ENCODE measurements at places on chromosomes 12 and 14.

DNA sequence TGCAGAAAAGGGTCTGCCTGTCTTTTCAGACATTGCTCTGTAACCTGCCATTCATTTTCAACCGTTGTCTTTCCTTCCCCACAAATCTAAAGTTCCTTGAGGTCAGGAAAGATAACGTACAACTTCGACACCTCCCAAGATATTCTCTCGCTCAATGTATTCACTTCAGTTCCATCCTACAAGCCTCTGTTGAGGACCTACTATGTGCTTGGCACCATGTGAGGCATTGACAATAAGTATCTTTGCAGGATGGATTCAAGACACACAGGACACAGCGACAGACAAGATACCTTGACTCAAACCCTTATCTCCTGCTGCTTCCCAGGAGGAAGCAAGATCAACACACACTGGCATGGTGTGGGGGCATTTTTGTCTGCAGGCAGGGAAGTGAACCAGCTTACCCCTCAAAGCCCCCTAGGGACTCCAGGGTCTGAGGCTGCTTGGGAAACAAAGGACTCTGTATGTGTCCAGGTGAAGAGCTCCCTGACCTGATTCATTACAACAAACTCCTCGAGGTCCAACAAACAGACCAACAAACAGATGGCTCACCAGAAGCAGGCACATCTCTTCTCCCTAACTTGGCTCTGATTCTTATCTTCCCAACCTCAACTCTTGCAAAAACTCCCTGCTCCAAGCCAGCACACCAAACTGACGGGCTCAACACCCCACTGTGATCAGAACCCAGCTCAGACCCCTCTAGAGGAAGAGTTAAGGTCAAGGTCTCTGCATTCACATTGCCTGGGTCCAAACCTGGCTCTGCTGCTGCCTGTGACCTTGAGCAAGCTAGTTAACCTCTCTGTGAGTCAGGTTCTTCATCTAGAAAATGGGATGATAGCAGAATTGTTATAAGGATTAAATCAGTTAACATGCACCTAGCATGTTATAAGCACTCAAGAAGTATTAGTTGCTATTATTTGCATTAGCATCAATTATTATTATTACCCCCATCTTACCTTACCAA, 6.3 kb downstream of the NUAK1 start:
- DNase-seq: no peak

GRCh38 chr14:64942531-64943111, at the start of gene GPX2:
Gene GPX2 (minus strand): TSS chr14:64942745. CDS start chr14:64942726, 19 bp downstream.
- no peak for DNase-seq

DNA sequence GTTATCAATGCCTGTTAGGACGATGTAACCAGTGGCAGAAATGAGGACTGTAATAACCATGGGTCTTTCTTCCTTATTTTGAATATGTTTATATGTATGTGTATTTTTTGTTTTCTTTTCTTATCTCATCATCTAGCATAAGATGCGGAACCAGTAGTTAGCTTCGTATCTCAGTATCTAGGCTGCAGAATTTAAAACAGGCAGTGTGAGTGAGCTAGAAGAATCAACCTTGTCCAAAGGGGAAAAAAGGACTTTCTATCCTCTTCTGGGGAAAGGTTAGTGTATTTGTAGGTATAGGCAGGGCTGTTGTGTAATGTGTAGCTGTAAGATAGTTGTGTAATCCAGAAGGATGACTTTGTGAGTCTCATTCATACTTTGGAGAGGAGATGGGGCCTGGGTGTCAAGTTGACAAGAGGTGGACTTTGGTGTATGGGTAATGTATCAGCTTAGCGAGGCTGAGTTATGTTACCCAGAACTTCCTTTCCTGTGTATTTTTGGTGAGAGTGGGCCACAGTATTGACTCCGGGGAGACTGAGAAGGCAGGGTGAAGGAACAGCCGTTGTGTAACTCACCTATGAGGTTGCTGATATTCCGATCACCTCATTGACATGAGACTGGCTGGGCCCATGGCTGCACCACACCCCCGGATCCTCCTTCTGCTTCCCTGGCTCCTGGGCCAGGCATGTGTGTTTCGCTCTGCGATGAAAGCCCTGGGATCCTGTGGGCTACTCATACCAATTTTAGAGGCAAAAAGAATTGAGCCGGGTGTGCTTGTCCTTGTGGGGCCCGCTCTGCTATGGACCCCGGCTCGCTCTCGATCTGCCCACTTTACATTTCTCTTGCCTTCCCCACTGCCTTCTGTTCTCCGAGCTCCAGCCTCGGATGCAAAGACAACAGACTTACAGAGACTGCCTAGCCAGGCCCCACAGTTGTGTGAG, 24.3 kb downstream of the DLK1 start:
- DNase-seq: no peak

- no peak for DNase-seq
Observed at GRCh38 chr12:71799106-71799505, 40.5 kb upstream of the TBC1D15 start.

GRCh38 chr12:71938728-71939385, at the start of gene TPH2:
Gene TPH2 (plus strand): TSS chr12:71938845. CDS start chr12:71938987, 142 bp downstream.
- peak; percentile 32 for DNase-seq

GRCh38 chr12:53825246-53826081, 73.7 kb upstream of the CISTR start:
- no peak for DNase-seq

- peak; percentile 57 for DNase-seq
Observed at GRCh38 chr14:54908190-54908589, 5.6 kb upstream of the GCH1 start.

DNA sequence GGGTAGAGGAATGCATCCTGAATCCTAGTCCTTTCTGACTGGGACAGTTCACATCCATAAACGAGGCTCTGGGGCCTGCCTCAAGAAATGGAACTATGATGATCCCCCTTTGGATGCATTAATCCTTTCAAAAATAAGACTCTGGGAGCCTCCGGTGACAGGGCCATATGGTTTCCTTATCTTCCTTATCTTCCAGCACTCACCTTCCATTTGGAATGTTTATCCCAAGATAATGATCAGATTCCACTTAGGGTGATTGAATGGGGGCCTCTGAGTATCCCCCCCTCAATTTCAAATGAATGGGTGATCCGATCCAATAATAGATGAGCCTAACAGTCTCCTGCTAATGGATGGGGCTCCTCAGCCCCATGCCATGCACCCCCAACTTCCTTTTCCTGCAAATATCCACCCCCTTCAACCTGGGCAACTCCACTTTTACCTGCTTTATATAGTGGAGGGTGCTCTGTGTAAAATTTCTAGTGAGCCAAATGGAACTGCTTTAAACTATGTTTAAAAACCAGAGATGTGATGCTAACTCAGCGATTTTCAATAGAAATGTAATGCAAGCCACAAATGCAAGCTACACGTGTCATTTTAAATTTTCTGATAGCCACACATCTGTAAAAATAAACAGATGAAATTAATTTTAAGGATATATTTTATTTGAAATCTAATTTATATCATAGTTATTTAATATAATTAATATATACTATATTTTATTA, 157.8 kb downstream of the ZFP36L1 start:
- DNase-seq: no peak

- DNase-seq: no peak
Observed at GRCh38 chr12:98408681-98409080, 106.7 kb upstream of the TMPO start.

- DNase-seq: no peak
Observed at GRCh38 chr14:101227611-101228594, 324.4 kb upstream of the RTL1 start.

DNA sequence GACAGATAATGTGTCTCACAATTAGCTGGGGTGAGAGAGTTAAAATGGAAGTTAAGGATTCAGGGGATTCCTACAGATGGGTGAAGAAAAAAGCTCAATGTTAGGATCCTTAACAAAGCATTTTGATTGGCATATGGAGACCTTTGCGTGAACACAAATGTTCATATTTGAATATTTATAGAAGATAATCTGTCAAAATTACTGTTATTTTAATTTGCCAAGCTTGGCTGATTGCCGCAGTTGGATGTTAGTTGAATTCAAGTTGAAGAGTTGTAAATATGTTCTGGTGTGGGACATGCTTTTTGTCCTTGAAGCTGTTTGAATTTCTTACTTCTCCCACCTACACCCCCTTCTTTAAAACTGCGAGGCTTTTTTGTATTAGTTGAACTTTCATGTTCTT, 91.2 kb downstream of the FUT8 start:
- DNase-seq: no peak

GRCh38 chr12:52534482-52534881, 14.3 kb upstream of the KRT5 start:
- no peak for DNase-seq

DNA sequence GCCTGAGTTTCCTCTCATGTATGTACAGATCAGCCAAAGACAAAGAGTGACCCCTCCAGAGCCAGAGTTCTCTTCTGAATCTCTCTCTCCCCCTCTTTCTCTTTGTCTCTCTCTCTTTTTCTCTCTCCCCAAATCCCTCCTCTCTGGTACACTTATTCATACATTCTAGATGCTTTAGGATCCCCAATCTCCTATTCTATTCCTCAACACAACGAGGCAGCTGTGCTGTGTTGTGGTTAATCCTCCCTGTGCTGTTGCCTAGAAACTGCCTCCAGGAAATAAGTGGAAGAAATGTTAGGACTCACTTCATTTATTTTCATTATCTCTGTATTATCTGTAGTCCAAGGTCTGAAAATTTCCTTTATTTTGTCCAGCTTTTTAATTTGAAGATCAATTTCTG, 350.5 kb upstream of the OR4E1 start:
- DNase-seq: no peak

DNA sequence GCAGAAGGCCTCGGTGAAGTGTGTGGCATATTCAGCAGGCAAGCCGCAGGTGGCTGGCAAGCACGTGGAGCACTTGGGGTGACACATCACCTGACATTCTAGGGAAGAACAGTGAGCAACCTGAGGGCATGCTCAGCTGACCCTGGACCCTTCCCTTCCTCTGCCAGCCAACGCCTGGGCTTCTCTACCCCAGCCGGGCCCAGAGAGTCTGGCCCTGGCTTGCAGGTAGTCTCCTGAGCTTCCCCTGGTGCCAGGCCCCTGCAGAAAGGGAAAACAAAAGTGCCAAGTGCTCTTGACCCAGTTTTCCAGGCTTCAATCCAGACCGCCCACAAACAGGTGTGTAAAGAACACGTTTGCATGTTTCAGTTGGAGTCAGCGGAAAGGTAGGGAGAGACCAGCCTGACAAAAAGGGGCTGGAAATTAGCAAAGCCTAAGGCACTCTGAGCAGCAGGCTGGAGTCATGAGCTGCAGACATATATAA, 45.7 kb downstream of the PRKAB1 start:
- DNase-seq: no peak

DNA sequence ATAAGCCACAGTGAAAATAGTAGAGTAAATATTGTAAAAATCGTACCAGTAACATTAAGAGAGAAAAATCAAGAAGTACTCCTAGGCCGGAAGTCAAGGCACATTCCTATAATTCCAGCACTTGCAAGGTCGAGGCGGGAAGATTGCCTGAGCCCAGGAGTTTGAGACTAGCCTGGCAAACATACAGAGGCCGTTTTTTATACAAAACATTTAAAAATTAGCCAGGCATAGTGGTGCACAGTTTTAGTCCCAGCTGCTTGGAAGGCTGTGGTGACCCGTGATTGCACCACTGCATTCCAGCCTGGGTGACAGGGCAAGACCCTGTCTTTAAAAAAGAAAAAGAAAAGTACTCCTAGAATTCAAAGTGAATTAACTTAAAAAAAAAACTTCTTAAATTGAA, 341.8 kb downstream of the C12orf50 start:
- DNase-seq: no peak

GRCh38 chr14:34012978-34013720, 62.3 kb upstream of the EGLN3 start:
- no peak for DNase-seq

- DNase-seq: no peak
Observed at GRCh38 chr14:29955087-29955486, 27.4 kb upstream of the PRKD1 start.

- DNase-seq: no peak
Observed at GRCh38 chr12:57868851-57869268, 22.3 kb upstream of the CTDSP2 start.

- no peak for DNase-seq
Observed at GRCh38 chr12:124509676-124510300, 57.6 kb downstream of the NCOR2 start.

GRCh38 chr14:59600211-59600945, 23.8 kb upstream of the CCDC175 start:
- DNase-seq: no peak
